T-cell (primary cell): ENCODE measurements at places on chromosomes 4 and X.

- no peak for DNase-seq
Measured at GRCh38 chr4:53647547-53647946, 56.3 kb upstream of the LNX1 start.

DNA sequence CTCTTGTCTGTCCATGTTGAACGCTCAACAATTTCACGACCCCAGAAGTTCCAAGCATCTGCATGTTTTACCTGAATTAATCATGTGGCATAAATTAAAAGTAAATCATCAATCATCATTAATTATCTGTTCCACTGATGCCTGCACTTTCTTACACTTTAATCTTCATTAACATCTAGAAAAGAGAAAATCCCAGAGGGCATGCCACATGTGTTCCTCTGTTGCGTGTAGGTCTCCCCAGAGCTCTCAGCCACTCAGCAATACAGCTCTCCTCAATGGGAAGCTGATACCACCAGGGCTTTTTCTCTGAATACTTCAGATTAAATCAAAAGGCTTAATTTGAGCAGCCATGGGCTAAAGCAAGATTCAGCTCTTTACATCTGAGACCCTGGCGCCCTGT, 722.4 kb upstream of the TENM3 start:
- no peak for DNase-seq

GRCh38 chr4:106569146-106570031, 200.8 kb upstream of the GIMD1 start:
- no peak for DNase-seq

- DNase-seq = no peak
Measured at GRCh38 chr4:80787306-80787705, 243.2 kb upstream of the BMP3 start.

DNA sequence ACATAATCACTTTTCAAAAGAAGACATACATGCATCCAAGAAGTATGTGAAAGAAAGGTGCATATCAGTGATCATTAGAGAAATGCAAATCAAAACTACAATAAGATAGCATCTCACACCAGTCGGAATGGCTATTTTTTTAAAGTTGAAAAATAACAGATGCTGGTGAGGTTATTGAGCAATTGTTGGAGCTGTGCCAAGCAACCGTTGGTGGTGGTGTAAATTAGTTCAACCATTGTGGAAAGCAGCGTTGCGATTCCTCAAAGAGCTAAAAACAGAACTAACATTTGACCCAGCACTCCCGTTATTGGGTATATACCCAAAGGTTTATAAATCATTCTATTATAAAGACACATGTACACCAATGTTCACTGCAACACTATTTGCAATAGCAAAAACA, 14.2 kb downstream of the COX7B2 start:
- DNase-seq = no peak

DNA sequence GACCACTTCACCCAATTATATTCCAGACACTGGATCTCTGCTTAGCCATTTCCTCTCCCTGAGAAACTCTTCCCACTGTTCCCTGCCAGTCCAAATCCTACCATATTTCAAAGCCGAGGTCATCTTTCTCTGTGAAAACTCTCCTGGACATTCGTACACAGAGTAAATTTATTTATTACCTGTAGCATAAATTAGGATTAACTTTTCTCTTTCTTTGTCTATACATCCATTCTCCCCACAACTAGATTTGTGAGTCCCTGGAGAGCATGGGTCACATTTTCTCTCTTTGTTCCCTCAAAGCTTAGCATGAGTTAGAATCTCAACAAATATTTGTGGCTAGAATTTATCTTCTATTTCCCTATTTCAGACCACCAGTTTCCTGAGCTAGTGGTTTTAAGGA, 27.8 kb upstream of the SMIM10 start:
- no peak for DNase-seq

- no peak for DNase-seq
Measured at GRCh38 chr4:103892586-103892985, 172.8 kb upstream of the TACR3 start.

DNA sequence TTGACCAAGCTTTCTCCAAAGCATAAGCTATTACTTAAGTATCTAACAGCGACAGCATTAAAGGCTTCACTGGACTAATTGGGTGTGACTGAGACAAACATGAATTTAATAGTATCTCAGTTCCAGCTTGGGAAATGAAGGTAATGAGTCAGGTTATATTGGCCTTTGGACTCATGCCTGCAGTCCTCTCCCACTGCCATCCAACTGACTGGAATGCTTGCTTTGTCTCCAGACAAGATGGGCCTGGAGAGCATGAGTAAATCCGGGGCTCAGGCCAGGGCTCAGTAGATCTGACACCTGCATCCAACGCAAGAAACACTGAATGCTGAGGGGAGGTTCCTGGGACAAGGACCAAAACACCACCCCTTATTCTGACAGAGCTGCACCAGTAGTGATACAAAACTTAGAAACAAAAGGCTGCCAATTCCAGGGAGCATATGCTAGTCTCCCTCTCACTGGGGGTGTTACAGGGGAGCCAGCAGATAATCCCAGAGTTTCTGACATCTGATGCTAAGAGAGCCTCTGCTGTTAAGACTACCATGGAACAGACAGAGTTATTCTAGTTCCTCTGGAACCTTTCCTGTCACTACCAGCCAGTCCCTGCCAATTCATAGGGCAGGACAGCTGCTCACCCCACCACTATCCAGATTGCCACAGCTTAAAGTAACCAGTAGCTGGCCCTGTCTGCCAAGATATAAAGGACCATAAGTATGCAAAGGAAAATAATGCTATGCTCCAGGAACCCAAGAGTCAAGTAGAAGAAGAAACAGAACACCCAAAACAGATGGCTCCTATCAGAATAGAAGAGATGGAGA, 293.8 kb downstream of the IQCM start:
- no peak for DNase-seq

GRCh38 chr4:81465406-81466340, 6.0 kb downstream of the RASGEF1B start:
- DNase-seq = no peak

- DNase-seq = no peak
Measured at GRCh38 chrX:33160273-33160672, 51.1 kb downstream of the DMD start.
